ENCODE measurements at places on chromosomes 7 and 10.

DNA sequence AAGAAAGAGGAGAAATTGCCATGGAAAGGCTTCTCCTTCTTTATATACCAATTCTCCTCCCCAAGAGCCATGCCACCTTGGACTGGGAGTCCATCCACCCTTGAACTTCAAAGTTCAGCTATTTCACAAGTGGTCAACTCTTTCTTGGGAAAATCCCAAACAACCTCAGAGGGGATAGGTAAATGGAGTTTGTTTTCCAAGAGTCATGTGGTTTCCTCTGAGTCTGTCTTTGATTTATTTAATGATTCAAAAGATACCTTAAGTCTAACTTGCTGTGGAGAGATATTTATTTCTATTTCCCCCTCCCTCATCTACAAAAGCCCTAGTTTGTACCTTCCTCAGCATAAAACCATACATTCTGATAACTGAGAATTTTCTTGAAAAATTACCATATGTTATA lies 758.6 kb upstream of the IGFBP3 start:
- no peak for DNase-seq

DNA sequence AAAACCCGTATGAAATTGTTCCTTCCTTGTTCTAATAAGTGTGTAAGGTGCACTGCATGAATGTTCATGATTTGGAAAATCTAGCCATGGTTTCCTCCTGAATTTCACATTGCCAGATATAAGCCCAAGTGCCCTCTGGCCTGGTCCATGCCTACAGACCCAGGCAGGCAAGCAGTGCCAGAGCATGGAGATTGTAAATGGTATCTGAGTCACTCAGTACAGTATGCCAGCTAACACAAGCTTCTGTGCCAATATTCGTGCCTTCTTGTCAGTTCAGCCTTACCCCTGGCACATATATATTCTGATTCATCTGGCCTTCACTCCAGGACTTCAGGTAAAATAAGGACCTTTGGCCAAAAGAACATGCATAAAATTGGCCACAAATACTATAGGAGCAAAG lies 38.4 kb upstream of the PDE1C start:
- no peak for DNase-seq

- no peak for DNase-seq
These were observed 92.2 kb upstream of the LAMB4 start for GRCh38 chr7:108222236-108222892.

- no peak for DNase-seq
These were observed 5.5 kb upstream of the CACUL1 start for GRCh38 chr10:118760265-118760664.

DNA sequence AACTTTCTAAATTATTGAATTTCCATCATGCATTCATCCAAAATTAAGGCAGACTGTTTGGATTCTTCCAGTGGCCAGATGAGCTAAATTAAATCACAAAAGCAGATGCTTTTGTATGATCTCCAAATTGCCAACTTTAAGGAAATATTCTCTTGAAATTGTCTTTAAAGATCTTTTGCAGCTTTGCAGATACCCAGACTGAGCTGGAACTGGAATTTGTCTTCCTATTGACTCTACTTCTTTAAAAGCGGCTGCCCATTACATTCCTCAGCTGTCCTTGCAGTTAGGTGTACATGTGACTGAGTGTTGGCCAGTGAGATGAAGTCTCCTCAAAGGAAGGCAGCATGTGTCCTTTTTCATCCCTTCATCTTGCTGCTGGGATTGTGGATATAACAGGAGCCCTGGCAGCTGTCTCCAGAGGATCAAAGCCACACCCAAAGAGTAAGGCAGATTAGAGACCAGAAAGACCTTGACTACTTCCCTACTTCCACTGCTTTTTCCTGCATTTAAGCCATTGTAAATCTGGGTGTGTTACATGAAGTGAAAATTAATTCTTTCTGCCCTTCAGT lies 8.2 kb upstream of the CFAP69 start:
- DNase-seq, result no peak

GRCh38 chr7:94174956-94175355 lies 170.8 kb upstream of the BET1 start:
- no peak for DNase-seq

GRCh38 chr10:85433248-85433647 lies 933.3 kb downstream of the GRID1 start:
- DNase-seq, result no peak

- peak; percentile 16 for DNase-seq
These were observed 28.4 kb downstream of the COA1 start for GRCh38 chr7:43700646-43701499.

DNA sequence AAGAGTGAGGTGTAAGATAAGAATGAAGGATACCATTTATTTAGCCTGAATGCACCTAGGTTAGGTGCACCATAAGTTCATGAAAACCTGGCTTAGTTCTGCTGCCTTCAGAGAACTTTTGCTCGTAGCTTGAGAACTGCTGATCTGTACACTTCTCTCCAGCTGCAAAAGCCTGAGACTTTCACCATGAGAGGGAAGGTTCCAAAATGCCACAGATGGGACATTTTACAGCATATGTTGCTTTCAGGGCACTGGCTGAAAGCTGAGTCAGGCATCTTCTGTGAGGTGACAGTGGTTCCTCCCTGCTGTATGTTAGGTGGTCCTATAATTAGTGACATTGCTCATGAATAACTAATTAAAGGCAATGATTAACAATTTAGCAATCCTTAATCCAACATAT lies 298.3 kb downstream of the GALNT17 start:
- no peak for DNase-seq

DNA sequence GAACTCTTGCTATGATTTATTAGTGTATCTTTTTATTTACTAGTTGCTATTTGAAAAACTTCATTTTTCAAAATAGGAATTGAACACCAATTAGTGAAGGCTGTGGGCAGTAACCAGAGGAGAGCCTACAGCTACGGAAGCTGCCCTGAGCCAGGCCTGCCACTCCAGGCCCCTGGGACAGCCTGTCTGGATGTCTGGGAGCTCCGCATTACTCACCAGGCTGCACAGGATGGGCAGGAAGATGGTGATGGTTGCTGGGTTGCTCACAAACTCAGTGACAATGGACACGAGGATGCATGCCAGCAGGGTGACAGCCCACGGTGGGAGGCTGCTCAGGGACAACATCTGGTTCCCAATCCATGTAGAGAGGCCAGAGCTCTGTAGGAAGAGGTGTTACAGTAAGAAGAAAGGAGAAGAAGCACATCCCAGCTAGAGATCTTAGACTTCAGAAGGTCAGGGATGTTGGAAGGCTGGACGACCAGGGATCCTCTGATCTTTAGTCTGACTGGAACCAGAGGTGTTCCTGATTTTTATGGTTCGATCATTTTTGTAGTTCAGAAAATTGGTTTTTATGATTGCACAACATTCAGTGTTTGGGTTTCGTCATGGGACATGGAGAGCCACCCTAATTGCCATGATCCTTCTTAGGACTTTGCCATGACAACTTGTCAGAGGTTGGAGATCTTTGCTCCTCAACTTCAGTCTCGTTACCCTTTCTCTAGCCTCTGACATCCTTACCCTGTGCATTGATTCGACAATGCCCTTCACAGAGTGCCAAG lies 23.2 kb downstream of the STMP1 start:
- no peak for DNase-seq

DNA sequence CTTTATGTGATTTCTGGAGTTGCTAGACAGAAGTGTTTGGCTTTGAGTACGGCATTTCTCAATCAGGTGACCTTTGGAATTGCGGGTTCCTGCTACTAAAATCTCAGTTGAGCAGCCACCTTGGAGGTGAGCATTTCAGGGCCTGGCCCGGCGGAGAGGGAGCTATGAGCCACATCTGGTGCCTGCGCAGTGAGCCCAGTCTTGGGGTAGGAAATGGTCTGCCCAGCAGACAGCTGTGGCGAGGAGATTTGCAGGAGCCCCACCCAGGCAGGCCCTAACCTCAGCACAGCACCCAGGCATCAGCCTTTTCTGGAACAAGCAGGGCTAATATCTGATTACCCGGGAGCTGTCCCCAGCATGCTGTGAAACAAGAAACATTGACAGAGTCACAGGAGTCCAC lies 547.9 kb upstream of the FOXK1 start:
- DNase-seq, result no peak

DNA sequence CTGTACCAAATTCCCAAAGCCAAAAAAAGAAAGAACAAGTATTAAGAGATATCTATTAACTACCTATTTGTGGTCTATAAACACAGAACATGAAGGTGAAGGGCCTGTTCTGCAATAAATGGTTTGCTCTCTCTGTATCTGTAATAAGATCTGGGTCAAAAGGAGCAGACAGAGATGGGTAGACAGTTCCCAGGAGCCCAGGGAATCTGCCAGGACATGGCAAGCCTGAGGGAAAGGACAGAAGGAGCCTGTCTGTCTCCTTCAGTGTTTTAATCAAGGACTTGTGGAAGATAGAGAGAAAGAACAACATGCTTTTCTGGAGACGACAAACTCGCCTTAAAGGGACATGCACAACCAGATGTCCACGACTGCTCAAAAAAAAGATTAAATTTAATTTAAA lies 165.7 kb downstream of the ELMO1 start:
- no peak for DNase-seq

DNA sequence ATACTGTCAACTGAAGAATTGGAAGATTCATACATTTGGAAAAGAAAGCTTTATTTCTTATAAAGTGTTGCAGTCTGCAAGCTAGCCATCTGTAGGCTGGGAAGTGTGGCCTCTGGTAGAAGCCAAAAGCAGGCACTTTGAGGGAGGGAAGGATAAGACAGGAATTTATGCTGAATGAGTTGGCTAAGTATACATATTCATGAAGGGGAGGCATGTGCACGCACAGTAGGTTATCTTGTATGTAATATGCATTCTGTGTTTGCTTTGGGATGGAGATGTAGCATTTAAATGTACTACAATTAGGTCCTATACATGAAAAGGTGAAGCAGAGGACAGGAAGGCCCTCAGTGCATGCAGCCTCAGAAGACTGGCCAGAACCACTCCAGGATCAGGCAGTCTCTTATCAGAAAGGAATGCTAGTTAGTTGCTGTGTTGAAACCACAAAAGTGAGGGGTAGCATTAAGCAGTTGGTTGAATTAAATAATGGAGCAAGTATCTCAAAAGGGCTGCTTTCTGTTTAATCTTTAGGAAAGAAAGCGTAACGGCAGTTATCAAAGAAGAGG lies 40.9 kb downstream of the MYO3A start:
- DNase-seq, result no peak

GRCh38 chr7:41559426-41559825 lies 143.5 kb downstream of the INHBA start:
- no peak for DNase-seq

DNA sequence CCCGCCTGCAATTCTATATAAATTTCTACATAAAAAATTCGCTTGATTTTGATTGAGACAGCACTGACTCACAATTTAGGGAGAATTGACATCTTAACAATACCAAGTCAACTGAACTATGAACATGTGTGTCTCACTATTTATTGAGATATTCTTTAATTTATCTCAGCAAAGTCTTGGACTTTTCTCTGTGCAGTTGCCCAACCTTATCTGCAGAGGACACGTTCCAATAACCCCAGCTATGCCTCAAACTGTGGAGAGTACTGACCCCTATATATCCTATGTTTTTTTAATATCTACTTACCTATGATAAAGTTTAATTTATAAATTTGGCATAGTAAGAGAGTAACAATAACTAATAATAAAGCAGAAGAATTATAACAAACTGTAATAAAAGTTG lies 69.4 kb upstream of the PIP4K2A start:
- no peak for DNase-seq

DNA sequence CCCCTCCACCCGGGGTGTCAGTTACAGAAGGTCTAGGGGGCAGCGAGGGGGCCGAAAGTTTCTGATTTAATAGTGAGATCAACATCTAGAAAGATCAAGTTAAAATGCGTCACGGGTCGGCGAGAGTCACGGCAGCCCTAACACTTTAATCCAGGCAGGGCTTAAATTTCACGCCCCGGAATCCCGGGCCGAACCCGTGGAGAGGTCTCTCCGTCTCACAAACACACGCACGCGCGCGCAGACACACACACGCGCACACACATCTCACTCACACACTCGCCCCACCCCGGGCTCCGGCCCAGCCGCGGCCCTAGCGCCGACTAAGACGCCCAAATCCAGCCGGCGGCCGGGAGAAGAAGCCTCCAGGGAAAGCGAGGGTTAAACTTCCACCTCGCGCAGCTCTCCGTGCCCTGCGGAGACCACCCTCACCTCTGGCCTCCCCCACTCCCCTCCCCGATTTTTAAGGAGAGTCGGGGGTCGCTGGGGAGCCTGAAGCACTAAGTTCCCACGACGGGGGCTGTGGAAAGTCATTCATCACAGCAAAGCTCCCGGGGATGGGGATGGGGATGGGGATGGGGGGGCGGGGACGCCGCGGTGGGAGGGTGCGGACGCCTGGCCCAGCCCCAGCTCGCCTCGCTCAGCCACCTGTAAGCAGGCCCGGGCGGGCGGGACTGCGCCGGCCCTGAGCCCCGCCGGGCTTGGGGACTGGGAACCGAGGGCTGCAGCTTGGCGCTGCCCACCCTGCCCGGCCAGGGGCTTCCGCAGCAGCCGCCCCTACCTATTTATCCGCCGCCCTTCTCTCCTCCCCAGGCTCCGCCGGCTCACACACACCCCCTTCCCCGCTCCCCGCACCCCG lies 1.6 kb downstream of the PDGFA start:
- no peak for DNase-seq

DNA sequence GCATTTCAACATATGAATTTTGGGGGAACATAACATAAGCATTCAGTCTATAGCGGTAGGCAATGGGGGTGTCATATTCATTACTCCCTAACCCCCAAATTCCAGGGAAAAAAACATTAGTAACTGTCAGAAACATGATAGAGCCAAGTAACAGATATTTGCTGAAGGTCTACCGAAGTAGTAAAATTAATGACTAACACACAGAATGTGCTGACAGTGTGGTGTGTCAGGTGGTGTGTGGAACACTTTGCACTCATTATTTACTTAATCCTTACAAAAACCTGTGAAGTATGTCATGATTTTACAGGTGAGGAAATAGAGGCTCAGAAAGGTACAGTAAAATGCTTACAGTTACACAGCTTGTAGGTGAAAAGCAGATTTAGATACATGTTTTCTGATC lies 85.4 kb upstream of the RHOBTB1 start:
- DNase-seq, result no peak

DNA sequence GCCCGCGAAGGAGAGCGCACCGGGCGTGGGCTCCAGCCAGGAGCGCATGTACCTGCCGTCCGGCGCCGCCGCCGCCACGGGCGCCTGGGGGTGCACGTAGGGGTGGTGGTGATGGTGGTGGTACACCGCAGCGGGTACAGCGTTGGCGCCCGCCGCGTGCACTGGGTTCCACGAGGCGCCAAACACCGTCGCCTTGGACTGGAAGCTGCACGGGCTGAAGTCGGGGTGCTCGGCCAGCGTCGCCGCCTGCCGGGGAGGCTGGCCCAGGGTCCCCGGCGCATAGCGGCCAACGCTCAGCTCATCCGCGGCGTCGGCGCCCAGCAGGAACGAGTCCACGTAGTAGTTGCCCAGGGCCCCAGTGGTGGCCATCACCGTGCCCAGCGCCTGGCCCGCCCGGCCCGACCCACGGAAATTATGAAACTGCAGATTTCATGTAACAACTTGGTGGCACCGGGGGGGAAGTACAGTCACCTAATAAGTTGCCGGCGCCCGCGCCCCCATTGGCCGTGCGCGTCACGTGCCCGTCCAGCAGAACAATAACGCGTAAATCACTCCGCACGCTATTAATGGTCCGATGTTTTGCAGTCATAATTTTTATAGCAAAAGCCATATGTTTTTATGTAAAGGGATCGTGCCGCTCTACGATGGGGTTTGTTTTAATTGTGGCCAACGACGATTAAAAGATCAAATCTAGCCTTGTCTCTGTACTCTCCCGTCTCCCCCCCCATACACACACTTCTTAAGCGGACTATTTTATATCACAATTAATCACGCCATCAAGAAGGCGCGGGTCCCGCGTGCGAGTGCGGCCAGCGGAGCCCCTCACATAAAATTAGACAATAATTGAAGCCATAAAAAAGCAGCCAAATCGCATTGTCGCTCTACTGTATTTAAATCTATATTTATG lies at the start of gene HOXA9:
Gene HOXA9 (minus strand): TSS at position 449 of the 907 bp plus-strand sequence. CDS start 80 bp downstream, at position 369.
- no peak for DNase-seq
